ENCODE measurements at places on chromosomes 3 and 15.

DNA sequence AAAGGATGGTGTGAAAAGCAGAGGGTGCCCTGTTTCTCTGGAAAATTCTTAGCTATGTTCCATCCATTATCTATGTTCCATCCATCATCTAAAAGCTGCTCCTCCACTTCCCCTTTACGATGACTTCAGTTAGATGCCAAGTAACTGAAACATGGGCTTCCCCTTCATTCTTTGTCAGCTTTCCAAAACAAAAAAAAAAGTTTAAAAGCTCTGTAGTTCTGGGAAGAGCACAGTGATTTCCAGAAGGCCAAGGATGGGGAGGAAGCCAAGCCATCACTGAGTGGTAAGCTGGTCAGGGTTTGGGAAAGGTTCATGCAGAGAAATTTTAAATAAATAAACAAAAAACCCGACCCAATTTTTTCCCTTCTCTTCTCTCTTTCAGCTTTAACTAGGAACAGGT, 111.5 kb downstream of the CFAP44 start:
- DNase-seq, result no peak

DNA sequence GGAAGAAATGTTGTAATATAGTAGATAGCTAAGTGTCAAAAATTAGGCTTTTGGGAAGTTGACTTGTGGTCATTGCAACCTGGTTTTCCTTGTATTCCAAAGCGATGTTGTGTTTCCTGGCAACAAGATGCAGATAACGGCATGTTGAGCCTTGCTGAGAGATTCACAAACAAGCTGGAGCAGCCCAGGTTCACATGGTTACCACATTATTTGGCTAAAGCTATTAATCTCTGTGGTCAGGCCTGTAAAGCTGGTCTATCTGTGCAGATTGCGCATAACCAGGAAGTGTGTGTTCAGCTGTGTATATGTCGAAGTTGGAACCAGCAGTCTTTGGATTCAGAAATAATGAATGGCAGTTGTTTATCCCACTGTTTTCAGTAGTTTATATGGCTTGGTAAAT, 6.6 kb downstream of the TIPARP start:
- no peak for DNase-seq

DNA sequence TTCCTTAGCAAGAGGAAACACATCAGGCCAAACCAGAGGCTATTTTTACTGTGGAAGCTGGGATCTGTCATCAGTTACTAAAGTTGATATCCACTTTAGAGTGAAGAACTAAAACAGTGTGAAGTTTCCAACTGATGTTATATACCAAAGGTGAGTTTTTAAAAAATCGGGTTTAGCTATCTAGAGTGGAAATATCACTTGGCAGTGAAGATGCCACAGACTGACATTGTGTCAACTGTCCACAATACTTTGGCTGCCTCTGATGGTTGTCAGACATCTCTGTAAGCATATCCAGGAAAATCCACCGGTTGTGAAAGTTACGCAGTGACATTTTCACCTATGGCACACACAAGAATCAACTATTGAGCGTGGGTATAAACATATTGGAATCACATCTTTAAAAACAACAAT, 9.2 kb downstream of the ZIC1 start:
- no peak for DNase-seq

DNA sequence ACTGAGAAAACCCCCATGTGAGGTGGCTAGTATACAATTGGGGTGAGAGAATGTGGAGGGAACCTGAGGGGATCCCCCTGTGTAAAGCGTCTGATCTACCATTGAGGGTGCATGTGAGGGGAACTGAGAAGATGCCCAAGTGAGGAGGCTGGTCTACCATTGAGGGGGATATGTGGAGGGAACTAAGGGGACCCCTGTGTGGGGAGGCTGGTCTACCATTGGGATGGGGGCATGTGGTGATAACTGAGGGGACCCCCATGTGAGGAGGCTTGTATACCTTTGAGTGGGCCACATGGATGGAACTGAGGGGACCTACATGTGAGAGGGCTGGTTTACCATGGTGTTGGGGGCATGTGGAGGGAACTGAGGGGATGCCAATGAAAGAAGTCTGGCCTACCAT, 160.8 kb downstream of the FBLN2 start:
- DNase-seq, result no peak

DNA sequence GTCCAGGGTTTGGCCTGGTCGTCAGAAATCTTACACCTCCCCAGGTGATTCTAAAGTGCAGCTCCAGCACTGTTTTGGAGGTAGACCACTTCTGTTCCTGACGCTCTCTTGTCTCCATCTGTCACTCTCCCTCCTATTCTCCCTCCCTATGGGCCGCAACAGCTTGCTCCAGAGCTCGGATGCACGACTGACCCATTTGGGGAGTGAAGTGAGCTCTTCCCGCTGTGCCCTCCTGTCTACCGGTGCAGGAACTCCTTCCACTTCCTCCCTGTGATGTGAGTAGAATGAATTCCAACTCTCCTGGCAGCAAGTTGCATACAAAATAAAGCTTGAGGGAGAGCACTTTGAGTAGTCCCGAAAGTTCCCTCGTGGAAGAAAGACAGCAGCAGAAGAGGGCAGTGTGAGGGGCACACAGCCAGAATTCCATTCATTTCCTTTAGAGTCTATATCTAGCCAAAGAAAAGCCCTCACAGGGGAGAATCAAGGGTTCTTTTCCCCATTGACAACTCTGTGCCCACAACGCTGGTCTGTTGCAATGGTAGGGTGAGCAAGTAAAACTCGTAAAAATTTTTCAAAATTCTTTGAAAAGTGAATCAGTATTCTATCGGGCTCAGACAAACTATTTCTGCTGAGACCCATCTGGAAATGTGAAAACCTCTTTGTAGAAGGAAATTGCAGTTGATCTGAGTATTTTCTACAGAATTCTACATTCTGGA, 39.9 kb upstream of the BDH1 start:
- no peak for DNase-seq

DNA sequence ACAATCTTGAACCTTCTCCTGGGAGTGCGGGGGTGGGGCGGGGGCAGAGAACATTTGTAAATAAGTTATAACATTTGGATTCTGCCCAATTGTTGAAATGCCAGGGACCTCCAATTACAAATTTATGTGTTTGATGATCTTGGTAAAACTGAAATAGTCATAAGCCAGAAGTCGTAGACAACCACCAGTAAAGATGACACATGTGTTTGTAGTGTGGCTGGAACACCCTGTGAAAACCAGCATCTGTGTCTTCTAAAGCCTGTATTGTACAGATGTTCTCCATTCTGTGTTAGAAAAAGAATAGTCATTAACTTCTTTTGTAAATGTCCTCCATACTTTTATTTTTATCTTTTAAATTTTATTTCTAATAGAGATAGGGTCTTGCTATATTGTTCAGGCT, 61.8 kb downstream of the ARIH1 start:
- no peak for DNase-seq

GRCh38 chr3:155556531-155556930, 188.3 kb downstream of the PLCH1 start:
- no peak for DNase-seq

GRCh38 chr3:125310623-125311081, 64.5 kb downstream of the ZNF148 start:
- DNase-seq, result no peak

DNA sequence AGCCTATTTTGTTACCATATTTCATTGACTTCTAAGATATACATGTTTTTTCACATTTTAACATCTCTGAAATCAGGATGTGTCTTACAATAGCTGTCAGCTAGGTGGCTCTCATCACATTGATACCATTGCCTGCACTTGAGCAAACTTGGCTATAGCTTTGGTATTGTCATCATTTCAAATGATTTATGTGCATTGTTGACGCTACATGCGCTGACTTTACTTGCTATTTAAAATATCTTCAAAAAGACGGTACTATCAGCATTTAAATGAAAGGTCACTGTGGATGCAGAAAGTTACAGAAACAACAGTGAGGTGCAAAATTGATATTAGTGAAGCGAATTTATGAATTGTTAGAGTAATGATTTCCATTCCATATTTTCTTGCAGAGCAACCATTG, 54.0 kb upstream of the ABHD2 start:
- no peak for DNase-seq
